ENCODE measurements at places on chromosomes 7 and 10.

DNA sequence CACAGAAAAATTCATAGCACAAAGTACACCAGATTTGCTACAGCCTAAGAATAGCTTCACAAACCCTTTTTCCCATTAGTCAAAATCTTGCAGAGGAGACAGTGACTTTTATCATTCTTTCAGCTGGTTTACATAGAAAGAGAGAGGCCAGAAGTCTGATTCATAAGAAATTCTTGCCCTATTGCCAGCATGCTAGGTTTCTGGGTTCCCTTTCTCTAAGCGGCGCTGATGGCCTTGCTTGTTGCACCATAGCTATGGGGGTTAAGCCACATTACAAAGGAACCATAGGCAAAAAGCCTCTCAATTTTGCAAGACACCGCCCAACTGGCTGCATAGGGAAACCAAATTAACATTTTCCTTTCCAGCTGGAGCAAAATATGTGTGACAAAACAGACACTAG, 87.4 kb downstream of the ZNF467 start:
- no peak for DNase-seq

GRCh38 chr7:42103456-42103855, 133.6 kb downstream of the GLI3 start:
- no peak for DNase-seq

- DNase-seq = no peak
Measured at GRCh38 chr7:94258418-94259300, 136.0 kb upstream of the COL1A2 start.

DNA sequence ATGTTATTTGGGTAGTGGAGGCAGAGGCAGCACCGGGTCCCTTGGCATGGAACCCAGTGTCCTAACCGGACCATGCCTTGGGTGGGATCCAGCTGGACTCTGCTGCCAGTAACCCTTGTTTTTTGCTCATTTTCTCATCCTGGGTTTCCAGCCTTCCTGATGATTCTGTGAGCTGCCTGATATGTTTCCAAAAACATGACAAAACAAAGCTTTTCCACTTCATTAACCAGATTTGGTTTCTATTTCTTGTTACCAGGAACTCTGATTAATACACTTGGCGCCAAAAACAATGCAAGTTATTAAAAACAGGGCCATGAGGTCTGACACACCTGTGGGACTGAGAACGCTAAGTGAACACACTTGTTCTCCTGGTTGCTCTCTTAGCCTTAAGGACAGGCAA, 32.8 kb upstream of the DLG5 start:
- DNase-seq = no peak

GRCh38 chr10:131202990-131203389, 108.5 kb downstream of the TCERG1L start:
- peak; percentile 69 for DNase-seq

DNA sequence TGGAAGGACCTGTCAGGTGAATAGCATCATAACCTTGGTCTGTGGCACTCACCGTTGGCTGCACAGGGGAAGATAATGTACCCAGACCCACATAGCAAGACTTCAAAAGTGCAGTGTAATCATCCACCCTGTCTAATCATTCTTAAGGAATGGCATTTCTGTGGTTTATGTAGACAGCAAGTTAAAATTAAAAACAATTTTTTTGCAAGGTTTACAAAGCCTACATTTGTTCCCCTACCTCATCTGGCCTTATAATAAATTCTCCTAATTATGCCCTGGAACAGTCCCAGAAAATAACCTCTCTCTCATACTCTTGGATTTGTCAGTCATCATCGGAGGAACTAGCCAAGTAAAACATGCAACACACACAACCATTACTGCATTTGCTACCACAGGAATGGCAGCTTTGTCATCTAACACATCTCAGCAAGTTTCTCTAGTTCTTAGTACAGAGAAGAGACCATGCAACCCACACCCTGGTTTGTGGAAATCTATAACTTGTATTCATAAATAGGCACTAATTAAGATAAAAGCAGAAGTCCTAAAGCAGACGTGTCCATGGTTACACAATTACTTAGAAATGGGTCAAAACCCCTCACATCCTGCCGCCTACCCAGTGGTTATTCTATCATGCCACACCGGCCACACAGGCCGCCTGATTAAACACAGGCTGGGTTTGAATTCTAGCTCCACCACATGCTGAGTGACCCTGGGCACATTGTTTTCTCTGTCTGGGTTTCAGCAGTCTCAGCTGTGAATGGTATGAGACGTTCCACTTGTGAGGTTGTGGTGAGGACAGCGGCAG, 19.1 kb downstream of the ABLIM1 start:
- no peak for DNase-seq

GRCh38 chr10:111281516-111281915, 204.7 kb downstream of the ADRA2A start:
- DNase-seq = no peak

GRCh38 chr7:107609811-107610261, 29.8 kb downstream of the BCAP29 start:
- DNase-seq = no peak

GRCh38 chr7:49718760-49719159, 54.7 kb upstream of the VWC2 start:
- no peak for DNase-seq

- DNase-seq = no peak
Measured at GRCh38 chr10:49606981-49607535, 3.1 kb upstream of the SLC18A3 start.

- peak; percentile 90 for DNase-seq
Measured at GRCh38 chr7:100803398-100804161, 23.7 kb downstream of the EPHB4 start.

- no peak for DNase-seq
Measured at GRCh38 chr10:92747600-92747999, 57.8 kb downstream of the HHEX start.

DNA sequence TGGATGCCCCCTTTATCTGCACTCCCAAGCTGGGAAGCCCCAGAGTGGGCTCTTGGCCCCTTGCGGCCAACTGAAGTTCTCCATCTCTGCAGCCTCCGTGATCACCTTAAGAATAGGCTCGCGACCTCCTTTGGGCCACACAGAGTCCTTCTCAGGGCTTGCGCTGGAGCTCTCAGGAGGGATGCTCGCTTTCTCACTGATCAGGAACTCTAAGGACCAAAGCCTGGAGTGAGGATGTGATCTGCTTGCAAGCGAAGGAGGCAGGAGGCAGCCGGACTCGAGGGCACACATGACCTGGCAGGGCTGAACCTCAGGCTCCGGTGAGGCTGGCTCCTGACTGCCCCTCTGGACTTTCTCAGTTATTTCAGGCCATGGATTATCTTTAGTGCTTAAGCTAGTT, 192.1 kb upstream of the MKI67 start:
- no peak for DNase-seq

GRCh38 chr7:20454202-20454601, 123.5 kb downstream of the ITGB8 start:
- DNase-seq = no peak

DNA sequence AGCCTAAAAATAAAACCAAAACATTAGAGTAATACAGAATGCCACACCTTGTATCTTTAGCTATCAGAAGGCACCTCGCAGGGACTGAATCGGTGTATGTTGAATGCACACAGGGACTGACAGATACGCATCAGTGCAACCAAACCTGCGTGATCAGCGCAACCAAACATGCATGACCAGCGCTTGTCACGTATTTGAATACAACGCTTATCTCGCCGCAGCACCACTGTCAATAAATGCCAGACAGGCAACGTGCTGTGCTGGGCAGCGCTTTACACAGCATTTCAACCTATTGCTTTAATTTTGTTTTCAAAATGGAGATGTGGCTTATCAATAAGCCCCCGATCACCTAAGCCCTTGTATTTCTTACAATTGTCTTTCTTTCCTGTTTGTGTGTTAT, 242.4 kb downstream of the SFMBT2 start:
- no peak for DNase-seq

- no peak for DNase-seq
Measured at GRCh38 chr7:636396-636795, 90.1 kb upstream of the DNAAF5 start.

DNA sequence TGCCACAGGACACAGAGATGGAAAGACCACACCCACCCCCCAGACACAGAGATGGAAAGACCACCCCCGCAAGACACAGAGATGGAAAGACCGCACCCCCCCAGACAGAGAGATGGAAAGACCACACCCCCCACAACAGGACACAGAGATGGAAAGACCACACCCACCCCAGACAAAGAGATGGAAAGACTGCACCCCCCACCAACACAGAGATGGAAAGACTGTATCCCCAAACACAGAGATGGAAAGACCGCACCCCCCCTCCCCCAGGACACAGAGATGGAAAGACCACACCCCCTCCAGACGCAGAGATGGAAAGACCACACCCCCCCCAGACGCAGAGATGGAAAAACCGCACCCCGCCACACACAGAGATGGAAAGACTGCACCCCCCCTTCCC, 8.0 kb downstream of the ZNF511 start:
- no peak for DNase-seq
